ENCODE measurements at places on chromosomes 12 and 14.

DNA sequence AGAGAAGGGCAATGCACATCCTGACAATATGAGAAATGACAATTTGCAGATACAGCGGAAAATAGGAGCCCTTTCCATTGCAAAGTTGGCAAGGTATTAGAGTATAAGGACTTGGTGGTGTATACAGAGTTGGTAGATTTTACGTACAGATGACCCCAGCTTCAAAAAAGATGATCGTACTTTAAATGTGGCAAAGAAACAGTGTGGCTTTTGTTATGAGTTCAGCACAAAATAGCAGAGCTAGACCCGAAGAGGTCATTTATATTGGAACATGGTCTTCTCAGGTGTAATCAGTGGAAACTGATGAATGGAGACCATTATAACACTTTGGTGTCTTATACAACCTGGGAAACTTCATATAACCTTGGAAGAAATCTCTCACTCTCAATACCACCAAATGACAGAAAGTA lies 2.3 kb downstream of the CLEC2B start:
- DNase-seq: no peak

DNA sequence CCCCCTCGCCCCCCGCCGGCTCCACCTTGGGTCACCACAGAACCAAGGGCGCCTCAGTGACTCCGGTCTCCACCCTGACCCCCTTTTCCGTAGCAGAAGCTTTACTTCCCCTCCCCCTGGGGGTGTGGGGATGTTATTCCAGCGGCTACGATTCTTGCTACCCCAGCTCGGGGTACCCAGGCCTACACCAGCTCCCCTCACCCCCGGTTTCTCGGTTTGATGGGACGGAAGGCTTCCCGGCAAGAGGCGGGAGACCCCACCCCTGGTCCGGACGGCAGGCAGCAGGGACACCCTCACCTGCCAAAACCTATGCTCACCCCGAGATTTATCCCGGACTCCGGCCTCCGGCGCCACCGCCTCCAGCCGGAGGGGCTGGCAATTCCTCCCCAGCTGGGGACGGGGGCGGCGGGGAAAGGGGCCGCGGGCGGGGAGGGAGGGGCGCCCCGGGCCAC lies 619 bp downstream of the RAB15 start:
- DNase-seq: peak; percentile 47

- DNase-seq: no peak
Observed at GRCh38 chr12:121767525-121768016, 25.9 kb downstream of the RHOF start.

DNA sequence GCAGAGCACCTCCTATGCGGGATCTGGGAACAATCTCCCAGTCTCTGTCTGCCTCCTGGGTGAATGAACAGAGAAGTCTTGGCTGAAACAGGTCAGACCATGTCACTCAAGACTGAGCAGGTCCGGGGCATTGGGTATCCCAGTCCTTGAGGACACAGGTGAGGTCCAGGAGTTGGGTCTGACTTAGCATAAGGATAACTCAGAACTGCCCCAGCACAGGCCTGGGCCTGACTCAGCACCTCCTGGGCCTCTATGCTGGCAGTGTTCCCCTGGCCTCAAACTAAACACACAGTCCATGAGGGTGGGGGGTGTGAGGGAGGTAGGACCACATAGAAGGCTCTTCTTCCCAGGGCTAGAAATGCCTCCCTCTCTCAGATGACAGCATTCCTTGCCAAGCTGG lies 1.5 kb upstream of the SDR9C7 start:
- DNase-seq: no peak

GRCh38 chr12:126998747-126999285 lies 1268.2 kb upstream of the TMEM132C start:
- DNase-seq: no peak

GRCh38 chr14:41604721-41605531 lies 1.8 kb upstream of the LRFN5 start:
- peak; percentile 69 for DNase-seq

DNA sequence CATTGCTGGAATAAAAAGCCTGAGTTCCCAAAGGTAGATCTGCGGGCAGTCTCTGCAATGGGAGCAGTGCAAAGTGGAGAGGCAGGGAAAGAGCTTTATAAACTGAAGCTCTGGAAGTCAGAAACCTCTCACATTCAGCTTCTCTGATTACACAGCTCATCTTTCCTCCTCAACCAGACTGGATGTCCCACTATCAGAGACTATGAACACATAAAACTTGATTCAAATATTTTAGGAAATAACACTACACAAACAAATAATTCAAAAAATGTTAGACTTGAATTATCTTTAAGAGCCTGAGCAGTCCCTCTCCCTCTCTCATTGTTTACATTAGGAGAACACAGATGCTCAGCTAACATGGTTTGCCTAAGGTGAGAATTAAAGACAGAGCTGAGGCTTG lies 72.9 kb downstream of the DENND5B start:
- no peak for DNase-seq

DNA sequence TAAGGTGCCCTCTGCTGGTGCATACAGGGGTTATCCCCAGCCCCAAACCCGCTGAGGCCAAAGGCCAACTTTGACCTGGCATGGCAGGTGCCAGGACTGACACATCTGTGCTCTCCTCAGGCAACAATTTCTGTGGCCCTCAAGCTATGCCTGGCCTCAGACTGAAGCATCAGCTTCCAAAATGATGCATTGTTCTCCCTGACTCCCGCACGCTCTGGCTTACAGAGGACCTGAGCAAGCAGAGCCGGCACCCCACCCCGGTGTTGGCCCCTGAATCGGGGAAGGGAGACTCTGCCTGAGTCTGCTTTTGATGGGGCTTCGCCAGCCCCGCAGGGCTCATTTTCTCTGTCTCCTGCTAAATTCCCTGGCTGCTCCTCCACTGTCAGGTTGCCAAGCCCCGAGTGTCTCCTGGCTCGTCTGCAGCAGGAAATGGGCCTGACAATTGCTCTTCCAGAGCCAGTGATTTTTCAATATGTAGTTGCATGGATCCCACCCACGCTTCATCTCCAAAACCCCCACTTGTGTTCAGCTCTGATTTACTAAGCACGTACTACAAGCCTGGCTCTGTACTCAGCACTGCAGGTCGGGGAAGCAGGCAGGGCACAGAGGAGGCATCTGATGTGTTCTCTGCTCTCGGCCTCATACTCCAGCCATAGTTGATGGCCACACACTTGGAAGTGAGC lies 126.1 kb downstream of the SLC38A6 start:
- DNase-seq: peak; percentile 69

- DNase-seq: peak; percentile 68
Observed at GRCh38 chr12:48818831-48819590, 715 bp downstream of the CACNB3 start.

GRCh38 chr12:4771172-4771959 lies 51.2 kb downstream of the GALNT8 start:
- no peak for DNase-seq

GRCh38 chr12:109581856-109582255 lies 8.3 kb downstream of the MVK start:
- DNase-seq: no peak

DNA sequence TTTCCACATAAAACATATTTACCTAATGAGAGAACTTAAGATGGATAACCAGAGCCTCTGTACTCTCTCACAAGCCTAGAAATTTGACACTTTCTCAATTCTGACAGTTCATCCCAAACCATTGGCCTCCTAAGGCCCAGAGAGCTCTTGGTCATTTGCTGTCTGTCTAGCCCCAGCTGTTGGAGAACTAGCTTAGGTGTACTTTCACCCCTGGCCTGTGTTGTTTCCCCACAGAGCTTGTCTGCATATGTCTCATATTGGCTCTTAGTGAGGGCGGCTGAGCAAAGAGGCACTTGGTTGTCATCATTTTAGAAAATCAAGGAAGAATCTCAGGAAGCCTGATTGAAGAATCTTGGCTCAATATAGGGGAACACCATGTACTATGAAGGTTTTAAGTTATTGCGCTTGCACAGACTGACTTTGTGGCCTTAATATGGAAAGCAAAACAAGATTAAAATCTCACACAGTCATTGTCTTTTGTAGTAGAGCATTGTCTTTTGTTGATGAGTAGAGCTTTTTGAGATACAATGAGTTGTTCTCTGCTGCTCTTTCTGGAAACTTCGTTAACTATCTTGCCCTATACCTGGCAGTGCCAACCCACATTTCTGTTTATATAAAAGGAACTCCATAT lies 324.6 kb downstream of the RAD51B start:
- DNase-seq: no peak

DNA sequence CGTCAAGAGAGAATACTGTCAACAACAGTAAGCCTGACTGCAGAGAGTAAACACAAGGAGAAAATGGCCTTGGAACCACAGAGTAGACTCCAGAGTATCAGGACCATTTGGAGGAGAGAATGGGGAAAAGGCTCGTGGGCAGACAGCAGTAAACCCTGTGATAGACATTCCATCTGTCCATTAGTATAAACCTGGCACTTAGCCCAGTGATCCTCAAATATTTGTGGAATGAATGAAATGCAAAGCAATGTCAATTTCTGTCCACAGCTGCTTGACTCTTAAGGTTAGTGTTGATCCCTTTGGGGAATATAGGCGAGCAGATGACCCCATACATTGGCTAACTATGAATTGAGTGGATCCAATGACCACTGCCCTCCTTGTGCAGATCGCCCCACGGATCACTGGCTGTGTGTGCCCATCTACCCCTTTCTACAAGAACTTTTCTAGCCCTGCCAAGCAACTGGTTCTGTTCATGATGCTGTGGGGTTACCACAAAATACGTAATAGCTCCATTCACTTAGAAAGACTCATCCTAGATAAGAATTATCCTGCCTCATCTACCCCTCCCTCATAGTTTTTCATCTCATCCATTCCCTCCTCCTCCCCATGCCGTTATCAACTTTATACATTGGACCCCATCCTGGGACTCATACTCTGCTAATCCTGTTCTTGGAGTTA lies 846.8 kb downstream of the NRXN3 start:
- no peak for DNase-seq

GRCh38 chr14:73457041-73457923 lies 1.1 kb downstream of the NUMB start:
- DNase-seq: peak; percentile 68

GRCh38 chr14:100382106-100382455 lies 58.9 kb downstream of the SLC25A47 start:
- no peak for DNase-seq

GRCh38 chr12:79441534-79441933 lies 249.2 kb downstream of the PAWR start:
- no peak for DNase-seq

- DNase-seq: no peak
Observed at GRCh38 chr12:130700492-130701401, 15.4 kb downstream of the RIMBP2 start.

- no peak for DNase-seq
Observed at GRCh38 chr12:106288494-106289195, 13.9 kb upstream of the TCP11L2 start.

- no peak for DNase-seq
Observed at GRCh38 chr14:96817750-96818666, 20.8 kb downstream of the VRK1 start.

GRCh38 chr12:126384026-126384564 lies 1318.9 kb downstream of the AACS start:
- no peak for DNase-seq

- no peak for DNase-seq
Observed at GRCh38 chr14:71243697-71244096, 336.4 kb downstream of the PCNX1 start.

DNA sequence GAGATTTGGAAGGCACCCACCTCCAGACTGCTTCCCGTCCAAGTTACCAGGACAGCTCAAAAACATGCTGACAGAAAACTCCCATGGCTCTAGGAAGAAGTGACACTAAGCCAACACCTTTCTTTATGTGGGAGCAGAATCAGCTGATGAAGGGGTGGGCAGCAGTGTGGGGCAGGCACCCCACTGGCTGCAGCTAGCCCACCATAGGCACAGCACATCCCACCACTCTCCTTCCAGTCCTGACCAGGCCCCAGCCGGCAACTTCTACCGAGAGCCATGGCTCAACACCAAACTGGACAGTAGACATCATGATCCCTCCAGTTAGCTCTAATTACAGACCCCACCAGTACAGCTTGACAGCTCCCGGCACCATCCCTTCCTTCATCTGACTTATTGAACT lies 45.0 kb downstream of the SH2B3 start:
- DNase-seq: no peak

DNA sequence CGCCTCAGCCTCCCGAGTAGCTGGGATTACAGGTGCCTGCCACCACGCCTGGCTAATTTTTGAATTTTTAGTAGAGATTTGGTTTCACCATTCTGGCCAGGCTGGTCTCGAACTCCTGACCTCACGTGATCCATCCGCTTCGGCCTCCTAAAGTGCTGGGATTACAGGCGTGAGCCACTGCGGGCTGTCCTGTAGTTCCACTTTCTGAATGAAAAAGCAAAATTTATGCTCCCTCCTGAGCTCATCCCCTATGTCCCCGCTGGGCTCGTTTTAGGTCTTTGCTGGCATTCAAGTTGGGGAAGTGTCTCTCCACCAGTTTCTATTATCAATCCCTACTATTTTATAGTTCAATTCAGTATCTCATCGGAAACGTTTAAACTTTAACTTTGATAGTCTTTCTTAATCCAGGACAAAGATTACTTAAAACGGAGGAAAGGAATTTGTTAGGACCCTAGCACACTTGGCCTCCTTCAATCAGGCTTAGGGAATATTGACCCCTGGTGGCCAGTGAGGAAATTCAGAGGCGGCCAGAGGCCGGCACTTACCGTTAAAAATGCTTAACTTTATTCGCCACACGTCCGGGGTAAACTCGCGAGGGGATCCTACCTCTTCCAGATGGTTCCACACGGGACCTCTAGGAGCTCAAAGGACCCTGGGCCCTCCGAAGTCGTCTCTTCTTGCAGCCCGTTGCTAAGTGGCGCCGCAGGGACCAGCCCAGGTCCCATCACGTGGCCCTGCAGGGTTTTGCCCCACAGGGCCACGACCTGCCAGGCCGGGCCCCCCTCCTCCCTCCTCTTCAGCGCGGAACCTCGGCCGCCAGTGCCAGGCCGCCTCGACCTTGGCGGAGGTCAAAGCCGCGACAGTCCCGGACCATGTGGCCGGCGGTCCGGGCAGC lies 11.4 kb upstream of the DNAL1 start:
- DNase-seq: peak; percentile 76

- no peak for DNase-seq
Observed at GRCh38 chr14:72975770-72976169, 49.5 kb downstream of the DCAF4 start.

DNA sequence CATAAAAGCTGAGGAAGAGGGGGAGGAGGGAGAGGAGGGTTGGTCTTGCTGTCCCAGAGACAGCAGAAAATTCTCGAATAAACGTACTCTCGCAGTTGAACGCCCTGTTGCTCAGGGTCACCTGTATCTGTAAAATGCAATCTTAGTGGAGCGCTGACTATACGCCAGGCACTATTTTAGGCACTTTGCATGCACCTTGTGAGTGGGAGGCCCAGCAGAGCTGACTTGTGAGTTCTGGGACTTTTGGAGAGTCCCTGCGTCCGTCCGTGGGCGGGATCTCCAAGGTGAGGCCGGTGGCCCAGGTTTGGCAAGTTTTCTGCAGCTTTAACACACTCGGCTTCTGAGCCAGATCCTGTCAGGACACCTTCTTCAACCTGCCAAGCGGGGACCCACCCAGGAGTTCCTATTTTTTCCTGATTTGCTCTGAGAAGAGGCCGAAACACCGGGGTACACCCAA lies 32.5 kb upstream of the PLEKHG6 start:
- DNase-seq: peak; percentile 71

DNA sequence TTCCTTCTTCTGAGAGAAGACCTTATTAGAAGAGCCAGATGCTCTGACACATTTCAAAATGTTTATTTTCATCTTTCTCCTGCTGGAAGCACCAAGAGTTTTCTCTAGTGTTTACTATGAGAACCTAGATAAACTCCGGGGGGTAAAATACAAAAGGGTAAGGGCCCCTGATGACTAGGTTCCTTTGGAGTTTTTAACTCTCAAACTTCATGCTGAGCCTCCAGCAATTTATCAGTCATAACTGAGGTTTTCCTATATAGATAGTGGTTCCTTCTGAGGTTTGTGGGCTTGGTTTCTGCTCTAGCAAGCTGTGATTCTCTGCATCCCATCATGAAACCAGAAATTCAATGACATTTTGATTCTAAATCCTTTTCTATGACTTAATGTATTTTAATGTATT lies 210.9 kb downstream of the LRFN5 start:
- no peak for DNase-seq

All from sciatic nerve (tissue), 2 donors.